LHCN-M2 (cell line): ENCODE measurements at places on chromosomes 2 and 18.

DNA sequence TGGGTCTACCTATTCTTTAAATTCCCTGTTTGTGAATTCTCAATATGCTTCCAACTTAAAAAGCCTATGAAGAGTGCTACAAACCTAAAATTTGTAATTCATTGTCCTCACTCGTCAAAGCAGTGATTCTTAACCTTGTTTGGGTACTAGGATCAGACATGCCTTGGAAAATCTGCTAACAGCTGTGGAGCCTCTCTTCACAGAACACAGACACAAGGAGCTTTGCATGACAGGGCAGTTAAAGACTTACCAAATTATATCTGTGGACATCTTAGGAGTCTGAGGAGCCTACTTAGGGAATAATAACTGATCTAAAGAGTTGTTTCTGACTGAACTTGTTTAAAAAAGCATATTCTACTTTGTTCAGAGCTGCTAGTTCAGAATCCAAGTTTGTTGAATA is 38.1 kb downstream of the TMEM87B start:
- DNase-seq = peak; percentile 43

GRCh38 chr2:137801228-137801627 is 163.0 kb upstream of the HNMT start:
- DNase-seq = no peak

GRCh38 chr18:306608-307255 is 38.9 kb upstream of the THOC1 start:
- DNase-seq = no peak

GRCh38 chr2:203347375-203347774 is 19.2 kb downstream of the ABI2 start:
- no peak for DNase-seq
